ENCODE measurements at places on chromosomes 4 and X.

DNA sequence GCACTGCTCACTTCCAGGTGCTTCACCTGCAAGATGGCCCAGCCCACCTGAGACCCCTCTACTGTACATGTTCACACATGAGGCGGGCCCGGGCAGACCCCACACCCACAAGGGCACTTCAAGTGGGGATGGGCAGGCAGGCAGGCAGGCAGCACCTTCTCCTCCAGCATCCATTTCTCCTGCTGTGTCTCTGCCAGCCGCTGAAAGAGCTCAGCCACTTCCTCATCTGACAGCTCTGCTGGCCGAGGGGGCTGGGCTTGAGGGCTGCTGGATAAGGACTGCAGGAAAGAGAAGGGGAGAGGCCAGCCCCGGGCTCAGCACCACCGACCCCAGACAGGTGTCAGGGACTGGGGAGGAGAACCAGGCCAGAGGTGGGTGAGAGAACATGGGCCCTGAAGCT lies 4.4 kb upstream of the KCND1 start:
- no peak for DNase-seq

DNA sequence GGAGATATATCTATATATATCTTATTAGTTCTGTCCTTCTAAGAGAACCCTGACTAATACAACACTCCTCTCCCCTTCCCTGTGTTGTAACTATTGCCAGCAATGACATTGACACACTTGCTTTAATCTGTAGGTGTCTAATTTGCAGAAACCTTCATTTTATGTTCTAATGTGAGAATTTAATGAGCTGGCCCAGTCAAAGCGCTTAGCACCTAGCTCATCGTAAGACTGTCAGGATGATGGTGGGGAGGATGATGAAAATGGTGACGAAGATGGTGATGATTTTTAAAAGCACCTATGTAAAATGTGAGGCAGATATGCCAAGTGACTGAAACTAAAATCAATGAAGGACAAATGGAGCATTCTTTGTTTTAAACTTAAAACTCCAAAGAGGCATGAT lies 183.8 kb downstream of the DHX15 start:
- DNase-seq: no peak

DNA sequence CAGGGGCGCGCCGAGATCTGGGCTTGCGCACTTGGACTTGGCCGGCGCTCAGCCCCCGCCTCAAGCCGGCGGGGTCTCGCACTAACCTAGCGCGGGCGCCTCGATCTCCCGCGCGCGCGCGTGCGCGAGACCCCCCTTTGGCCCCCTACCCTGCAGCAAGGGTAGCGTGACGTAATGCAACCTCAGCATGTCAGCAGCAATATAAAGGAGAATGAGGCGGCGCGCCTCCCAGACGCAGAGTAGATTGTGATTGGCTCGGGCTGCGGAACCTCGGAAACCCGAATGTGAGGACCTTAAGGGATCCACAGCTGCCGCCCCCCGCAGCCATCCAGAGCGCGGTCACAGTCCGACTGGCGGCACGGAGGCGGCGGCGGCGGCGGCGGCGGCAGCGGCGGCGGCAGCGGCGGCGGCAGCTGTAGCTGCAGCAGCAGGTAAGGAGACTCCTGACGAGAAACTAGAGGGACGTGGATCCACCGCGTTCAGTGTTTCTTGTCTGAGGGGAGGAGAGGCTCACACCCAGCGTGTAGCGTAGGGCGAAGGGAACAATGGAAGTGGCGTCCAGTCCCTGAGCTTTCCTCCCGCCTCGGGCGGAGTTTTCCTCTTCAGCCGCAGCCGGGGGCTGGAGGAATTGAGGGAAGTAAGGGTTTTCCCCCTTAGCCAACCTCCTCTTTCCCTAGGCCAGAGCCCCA lies at the start of the genes SATL1 and ZNF711:
Gene SATL1 (minus strand): TSS at position 19 of the 689 bp plus-strand sequence. CDS start 134,811 bp downstream, outside the sequence.
Gene ZNF711 (plus strand): TSS at position 231 of the 689 bp plus-strand sequence. CDS start 3,582 bp downstream, outside the sequence.
- peak; percentile 84 for DNase-seq

- no peak for DNase-seq
These were observed 22.9 kb downstream of the FAM184B start for GRCh38 chr4:17758485-17758884.

DNA sequence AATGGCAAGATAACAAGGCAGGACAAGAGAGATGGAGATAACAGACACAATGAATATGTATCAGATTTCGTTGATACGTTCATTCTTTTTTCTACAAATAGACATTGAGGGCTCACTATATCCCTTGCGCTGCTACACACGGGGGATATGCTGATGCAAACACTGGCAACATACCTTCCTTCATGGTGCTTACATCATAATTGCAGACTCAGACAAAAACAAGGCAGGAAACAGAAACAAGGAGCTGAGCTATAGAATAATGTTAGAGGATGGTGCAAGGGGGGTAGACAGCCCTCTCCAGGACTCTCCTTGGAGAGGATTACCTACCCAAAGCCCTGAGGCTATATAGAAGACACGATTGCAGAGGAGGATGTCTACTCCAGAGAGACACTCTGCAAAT lies 1069.5 kb downstream of the DMD start:
- no peak for DNase-seq

DNA sequence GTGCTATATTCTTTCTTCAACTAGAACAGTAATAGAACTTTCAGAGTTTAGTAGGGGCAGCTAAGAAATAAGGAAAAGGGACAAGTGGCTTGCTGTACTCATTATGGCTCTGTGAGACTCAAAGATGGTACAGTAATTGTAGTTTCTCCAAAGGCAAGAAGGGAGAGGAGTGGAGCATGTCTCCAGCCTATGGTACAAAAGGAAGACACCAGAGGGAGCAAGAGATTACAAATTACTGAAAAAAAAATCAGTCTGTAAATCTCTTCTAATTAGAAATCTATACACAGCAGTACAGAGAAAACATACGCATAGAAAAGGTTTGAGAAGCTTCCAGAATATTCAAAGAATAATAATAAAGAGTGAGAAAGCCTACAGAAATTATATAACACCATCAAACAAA lies 61.4 kb downstream of the KLHL4 start:
- DNase-seq: no peak

DNA sequence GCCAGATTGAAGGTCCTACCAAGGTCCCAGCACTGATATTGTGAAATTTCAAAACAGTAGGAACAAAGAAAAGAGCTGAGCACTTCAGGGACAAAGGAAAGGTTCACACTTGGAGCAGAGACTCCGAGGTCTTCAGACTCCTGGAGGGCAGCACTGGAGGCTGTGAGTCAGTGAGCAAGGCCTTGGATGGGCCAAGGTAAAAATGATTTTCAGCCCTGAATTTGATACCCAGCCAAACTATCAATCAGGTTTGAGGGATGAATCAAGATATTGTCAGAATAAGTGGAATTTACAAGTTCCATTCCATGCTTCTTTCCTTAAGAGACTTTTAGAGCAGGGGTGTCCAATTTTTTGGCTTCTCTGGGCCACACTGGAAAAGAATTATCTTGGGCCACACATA lies 111.7 kb downstream of the ADRA2C start:
- DNase-seq: no peak

DNA sequence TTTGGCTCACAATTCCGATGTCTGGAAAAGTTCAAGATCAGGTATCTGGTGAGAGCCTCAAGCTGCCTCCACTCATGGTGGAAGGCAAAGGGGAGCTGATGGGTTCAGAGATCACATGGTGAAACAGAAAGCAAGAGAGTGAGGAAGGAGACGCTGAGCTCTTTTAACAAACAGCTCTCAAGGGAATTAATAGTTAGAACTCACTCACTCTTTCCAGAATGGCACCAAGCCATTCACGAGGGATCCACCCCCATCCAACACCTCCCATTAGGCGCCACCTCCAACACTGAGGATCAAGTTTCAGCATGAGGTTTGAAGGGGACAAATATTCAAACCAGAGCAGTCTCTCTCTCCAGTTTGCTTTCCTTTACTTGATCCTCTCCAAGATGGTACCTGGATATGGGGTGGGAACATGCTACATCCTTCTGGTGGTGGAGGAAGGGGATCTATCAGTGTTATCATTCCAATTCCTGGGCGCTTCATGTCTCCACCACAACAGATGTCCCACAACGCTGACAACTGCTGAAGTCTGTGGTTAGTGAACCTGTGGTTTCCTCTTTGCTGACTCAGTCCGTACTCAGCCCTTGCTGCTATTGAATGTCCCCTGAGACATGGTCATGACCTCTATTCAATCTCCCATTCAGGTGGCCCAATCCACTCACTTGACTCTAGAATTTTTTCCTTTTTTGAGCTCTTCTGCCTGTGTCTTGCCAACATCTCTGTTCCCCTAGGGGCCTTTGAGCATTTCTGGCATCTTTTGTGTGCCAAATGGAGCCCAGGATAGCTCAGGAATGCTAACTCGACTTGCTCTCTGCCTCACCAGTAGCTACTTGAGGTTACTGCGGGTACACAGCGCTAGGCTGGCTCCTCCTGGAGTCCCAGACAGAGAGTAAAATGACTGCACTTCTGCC lies 395.2 kb downstream of the MID1IP1 start:
- no peak for DNase-seq

DNA sequence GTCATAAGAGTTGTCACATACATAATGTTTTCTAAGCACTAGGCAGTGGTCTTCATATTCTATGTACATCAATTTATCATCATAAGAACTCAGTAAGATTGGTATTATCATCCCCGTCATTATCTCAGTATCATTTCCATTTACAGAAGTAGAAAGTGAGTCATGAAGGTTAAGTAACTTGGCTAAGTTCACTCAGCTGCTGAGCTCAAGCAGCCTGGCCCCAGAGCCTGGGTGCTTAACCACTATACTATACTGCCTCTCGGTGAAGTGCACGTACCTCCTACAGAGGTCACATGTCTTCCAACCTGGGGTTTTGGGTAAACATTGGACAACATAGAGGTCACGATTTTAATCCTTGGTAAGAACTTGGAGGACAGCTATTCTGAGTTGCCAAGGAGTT lies 161.5 kb upstream of the GATB start:
- DNase-seq: no peak

DNA sequence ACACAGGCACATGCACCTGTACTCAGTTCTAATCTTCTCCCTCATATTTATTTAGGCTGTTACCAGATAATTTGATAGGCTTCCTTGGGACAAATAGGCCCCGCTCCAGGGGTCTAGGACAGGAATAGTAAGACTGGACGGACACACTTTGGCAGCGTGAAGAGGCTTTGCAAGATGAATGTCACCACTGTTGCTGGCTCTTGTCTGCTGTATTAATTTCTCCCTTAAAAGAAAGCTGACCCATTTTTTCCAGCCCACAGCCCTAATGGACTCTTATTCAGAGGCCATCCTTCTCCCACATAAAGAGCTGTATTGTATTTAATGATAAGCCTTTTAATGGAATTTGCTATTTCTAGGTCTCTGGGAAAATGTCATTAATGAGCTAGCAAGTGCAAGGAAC lies 18.0 kb downstream of the FAM184B start:
- DNase-seq: no peak

DNA sequence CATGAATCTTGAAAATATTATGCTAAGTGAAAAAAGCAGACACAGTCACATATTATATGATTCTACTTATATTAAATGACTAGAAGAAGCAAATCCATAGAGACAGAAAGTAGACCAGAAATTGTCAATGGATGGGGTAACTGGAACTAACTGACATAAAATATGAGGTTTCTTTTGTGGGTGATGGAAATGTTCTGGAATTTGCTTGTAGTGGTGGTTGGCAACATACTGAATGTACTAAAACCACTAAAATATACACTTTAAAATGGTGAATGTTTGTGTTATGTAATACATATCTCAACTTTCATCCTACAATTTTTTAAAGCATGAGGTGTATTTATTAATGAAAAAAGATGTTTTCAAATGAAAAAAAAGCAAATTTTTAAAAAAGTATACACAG lies 14.7 kb downstream of the CNOT6L start:
- DNase-seq: no peak

- no peak for DNase-seq
These were observed 12.7 kb upstream of the TSPAN5 start for GRCh38 chr4:98671131-98671530.

DNA sequence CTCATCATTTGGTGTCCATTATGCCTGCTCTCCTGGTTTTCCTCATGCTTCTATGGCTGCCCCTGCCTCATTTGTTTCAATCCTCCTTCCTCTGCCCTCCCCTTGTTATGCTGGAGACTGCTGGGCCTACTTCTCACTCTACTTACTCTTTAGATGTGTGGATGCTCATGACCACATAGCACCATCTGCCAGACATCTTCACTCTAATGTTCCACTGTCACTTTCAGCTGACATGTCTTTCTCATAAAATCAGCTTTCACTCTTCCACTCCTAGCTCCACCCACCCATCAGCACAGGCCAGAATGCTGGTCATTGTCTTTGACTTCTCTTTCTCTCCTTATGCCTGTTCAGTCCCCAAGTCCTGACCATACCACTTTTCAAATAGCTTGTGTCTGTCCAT lies 86.8 kb downstream of the REPS2 start:
- DNase-seq: no peak

DNA sequence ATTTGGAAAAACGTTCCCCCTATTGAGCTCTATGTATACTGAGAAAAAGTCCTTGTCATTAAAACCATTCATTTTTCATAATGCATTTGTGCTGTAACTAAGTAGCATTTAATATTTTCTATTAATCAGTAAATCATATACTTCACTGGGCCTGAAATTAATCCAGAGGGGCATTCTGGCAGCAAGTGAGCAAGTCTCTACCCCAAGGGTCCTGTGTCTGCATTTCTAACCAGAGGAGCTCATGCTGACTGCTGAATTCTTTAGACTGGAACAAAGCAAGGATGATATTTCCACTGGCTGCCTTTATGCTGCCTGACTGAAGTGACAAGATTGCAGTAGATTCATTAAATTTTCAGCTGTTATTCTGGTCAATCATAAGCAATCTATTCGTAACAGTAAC lies 246.5 kb downstream of the SLITRK2 start:
- DNase-seq: no peak

- no peak for DNase-seq
These were observed 28.2 kb downstream of the DCAF12L2 start for GRCh38 chrX:126137899-126138298.

GRCh38 chr4:105122350-105122749 lies 24.3 kb upstream of the TET2 start:
- no peak for DNase-seq

DNA sequence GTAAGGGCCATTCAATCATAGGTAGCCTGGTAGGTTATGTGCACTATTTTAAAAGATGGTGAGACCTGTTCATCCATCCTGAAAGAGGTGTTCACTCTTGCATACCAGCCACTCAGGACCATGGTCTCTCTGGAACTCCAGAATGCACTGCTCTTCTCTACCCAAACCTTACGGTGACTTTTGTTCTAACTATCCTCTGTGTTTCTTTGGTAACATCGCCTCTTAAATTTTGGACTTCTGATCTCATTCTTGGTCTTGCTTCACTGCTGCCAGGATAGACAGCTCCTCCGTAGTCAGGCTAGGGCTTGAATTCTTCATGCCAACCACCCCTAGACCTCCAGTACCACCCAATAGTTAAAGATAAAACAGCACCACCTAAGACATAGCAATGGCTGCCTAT lies 346.3 kb upstream of the GALNT7 start:
- no peak for DNase-seq

DNA sequence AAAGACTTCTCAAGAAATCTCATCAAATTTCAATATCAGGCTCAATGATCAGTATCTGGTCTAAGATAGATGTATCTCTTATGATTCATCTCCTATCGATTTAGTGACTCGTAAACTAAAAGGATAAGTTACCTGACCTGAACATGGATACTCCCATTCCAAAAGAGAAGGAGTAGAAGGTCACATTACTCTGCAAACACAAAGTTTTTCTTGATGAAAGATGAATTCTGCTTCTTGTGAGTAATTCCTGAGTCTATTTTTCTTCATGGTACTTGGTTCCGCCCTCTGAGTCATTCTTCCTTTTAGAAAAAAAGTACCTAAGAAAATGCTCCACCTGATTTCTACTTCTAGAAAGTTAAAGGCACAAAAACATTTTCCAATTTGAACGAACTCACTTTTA lies 223.1 kb upstream of the SLIT2 start:
- no peak for DNase-seq

GRCh38 chr4:39104255-39104654 lies 42.2 kb downstream of the KLHL5 start:
- DNase-seq: no peak

Measured in muscle of arm (tissue), 14 donors.